SJCRH30 (cell line): ENCODE measurements at places on chromosomes 3 and 15. TPM values are rescaled to one million over a fixed set of nuclear protein-coding genes. Genes with fewer than 3 reads are reported as not detected.

Gene TRIM42
- not detected in 2 replicates for total RNA-seq

Gene THSD4
- total RNA-seq = 18.1 and 20.7 TPM in 2 replicates

Gene CLDN18
- not detected in 2 replicates for total RNA-seq

DNA sequence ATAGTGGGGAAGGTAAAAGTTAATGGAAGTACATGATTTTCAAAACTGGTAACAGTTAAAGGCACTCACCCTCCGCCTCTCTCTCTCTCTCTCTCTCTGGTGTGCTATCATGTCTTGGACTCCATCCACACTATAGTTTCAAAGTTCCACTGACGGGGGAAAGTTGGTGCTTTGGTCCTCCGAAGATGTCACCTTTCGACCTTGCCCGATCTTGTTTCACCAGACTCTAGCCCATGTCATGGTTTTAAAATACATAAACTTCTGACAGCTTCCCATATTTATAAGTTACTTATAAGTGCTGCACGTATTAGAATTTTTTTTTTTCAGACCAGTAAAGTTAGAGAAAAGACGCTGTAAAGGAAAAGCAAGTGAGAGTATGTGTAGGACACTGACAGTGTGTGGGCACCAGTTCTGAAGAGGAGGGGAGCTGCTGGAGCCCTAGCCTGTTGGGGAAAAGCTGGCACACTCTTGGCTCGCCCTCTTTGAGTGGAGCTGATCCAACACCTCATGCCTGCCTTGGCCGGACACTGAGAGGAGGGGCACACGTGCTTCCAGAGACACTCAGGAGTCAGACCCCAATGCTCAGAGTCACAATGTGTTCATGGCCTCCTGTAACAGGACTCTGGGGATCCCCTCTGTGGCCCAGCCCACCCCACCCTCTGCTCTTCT is 200.5 kb upstream of the TPM1 start:
- no peak for DNase-seq
- H3K27me3 ChIP-seq = no peaks in the 10 kb centered on the region
- H3K4me3 ChIP-seq = no peak overlapping the region
- peaks cover 16% of the 10 kb centered on the region for H3K4me1 ChIP-seq
- no peaks in the 10 kb centered on the region for H3K36me3 ChIP-seq

GRCh38 chr3:159123877-159124276 is 322.0 kb downstream of the MFSD1 start:
- H3K27ac ChIP-seq = no peak overlapping the region
- no peaks in the 10 kb centered on the region for H3K4me1 ChIP-seq
- no peak for DNase-seq
- H3K27me3 ChIP-seq = no peaks in the 10 kb centered on the region
- no peaks in the 10 kb centered on the region for H3K36me3 ChIP-seq

- H3K27ac ChIP-seq = no peak overlapping the region
- peaks cover 18% of the 10 kb centered on the region for H3K36me3 ChIP-seq
- no peak overlapping the region for H3K4me3 ChIP-seq
- peaks cover 49% of the 10 kb centered on the region for H3K4me1 ChIP-seq
- H3K27me3 ChIP-seq = no peaks in the 10 kb centered on the region
- no peak for DNase-seq
Measured at GRCh38 chr3:141114816-141115460, 63.8 kb downstream of the SPSB4 start.

GRCh38 chr3:139388821-139389551 is 461 bp downstream of the COPB2 start:
- no peaks in the 10 kb centered on the region for H3K4me1 ChIP-seq
- no peaks in the 10 kb centered on the region for H3K36me3 ChIP-seq
- no peaks in the 10 kb centered on the region for H3K27me3 ChIP-seq
- no peak for DNase-seq

- DNase-seq = no peak
- no peak overlapping the region for H3K4me3 ChIP-seq
- no peaks in the 10 kb centered on the region for H3K27me3 ChIP-seq
- no peaks in the 10 kb centered on the region for H3K36me3 ChIP-seq
- H3K4me1 ChIP-seq = no peaks in the 10 kb centered on the region
Measured at GRCh38 chr3:29153811-29154210, 127.1 kb upstream of the RBMS3 start.

- 0 out of 2 replicates have a peak, but pooled peaks cover 3% of the 10 kb centered on the region for H3K27me3 ChIP-seq
- no peak overlapping the region for H3K4me3 ChIP-seq
- H3K36me3 ChIP-seq = no peaks in the 10 kb centered on the region
- no peak overlapping the region for H3K27ac ChIP-seq
- H3K4me1 ChIP-seq = peaks cover 10% of the 10 kb centered on the region; the same call in 1 of the 2 replicates
Measured at GRCh38 chr3:4894891-4895530, 84.2 kb upstream of the BHLHE40 start.
